ENCODE measurements at places on chromosomes 6 and 20. TPM values are rescaled to one million over a fixed set of nuclear protein-coding genes. Genes with fewer than 3 reads are reported as not detected.

Gene PRICKLE4
- total RNA-seq, result 0.52 TPM

Gene LY6G6C
- total RNA-seq, result not detected

Gene CNR1
- total RNA-seq, result 3.3 TPM

Gene ARMC2
- total RNA-seq, result 4.8 TPM

Gene WFDC10B
- not detected for total RNA-seq

Gene HSPA1L
- 0.87 TPM for total RNA-seq

Gene GSTA3
- not detected for total RNA-seq

Data from renal cortical epithelial cell (primary cell).